HepG2 (cell line): ENCODE measurements at places on chromosomes 5 and 9. TPM values are rescaled to one million over a fixed set of nuclear protein-coding genes. Genes with fewer than 3 reads are reported as not detected.

GRCh38 chr9:122053567-122054350 is 39.3 kb downstream of the TTLL11 start:
- DNase-seq, result no peak

DNA sequence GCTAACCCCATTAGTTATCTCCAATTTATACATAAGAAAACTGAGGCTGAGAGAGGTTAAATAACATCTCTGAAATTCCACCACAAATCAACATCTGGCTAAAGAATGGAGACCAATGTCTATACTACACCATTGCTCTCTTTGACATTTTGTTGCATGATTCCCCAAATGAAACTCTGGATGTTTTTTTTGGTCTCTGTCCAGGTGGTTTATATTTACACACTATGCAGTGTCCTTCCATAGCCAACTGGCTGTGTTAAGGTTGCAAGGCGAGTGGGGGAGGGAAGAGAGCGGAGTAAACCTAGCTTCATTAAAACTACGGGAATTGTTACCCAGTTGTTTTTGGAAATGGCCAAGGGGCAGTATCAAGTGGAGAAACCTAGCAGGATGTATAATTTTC is 67.2 kb downstream of the KIF4B start:
- no peak for DNase-seq

DNA sequence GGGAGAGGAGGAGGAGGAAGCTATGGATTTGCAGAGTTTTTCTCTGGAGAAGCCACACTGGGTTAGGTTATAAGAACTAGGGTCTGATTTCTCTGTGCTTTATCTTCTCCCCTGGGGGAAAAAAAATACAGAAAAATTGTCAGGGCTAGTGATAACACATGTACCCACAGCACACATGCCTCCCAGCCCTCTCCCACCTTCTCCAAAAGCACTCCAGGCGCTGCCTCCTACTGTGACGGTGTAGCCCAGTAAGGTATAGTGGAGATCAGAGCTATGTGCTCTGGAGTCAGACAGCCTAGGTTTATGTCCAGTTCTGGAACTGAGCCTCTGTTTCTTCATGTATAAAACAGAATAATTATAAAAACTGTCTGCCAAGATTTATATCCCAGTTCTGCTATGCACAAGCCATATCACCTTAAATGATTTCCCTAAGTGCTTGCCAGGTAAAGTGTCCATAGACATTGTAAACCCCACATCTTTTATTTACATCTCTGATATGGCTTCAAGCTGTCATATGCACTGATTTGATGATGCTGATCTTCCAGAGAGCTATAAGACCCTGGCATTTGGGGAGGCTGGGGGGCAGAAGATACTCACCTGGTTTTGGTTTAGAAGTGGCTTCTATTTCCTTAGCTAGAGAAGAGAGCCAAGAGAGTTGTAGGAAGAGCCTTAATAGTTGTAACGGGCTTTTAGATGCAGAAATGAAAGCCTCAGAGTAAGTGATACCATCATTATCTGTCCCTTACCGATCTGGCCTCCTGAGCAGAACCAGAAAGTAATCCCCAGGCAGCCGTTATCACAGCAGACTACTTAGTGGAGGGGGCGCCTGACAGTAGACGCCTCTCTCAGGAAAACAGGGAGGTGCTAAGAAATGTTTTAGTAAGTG is 7.6 kb downstream of the SLC1A3 start:
- DNase-seq, result no peak

- no peak for DNase-seq
Observed at GRCh38 chr9:136856079-136856476, 3.9 kb downstream of the MAMDC4 start.

Gene GLIPR2
- total RNA-seq, result 0.27 and 0.42 TPM in 2 replicates

- DNase-seq, result no peak
Observed at GRCh38 chr5:38553001-38553521, 3.4 kb downstream of the LIFR start.

Gene MLANA
- 0.11 and 0.72 TPM in 2 replicates for total RNA-seq

Gene PCDHGA2
- total RNA-seq, result 0.04 TPM in 1 of 2 replicates, not detected in the other

Gene C5
- 29.8 and 57.6 TPM in 2 replicates for total RNA-seq

DNA sequence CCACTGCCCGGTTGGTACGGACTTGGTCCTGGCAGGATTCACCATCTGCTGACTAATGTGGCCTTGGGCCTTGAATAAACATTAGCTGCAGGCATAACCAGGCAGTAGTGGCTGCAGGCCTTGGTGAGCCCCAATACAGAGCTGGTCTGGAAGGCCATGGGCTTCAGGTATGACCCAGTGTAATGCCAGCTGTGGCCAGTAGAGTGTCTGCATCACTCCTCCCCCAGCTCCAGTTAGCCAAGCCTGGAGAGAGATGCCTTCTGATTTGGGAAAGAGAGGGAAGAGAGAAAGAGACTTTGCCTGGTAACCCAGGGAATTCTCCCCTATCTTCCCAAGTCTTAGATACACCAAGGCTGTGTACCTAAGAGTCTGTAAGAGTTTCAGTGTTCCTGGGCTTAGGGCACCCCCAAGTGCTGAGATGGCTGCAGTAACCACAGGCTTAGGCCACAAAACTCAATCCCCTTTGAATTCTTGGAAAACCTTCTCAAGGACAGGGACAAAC is 5.6 kb upstream of the C5 start:
- peak; percentile 83 for DNase-seq
